ENCODE measurements at places on chromosomes 2 and 18.

DNA sequence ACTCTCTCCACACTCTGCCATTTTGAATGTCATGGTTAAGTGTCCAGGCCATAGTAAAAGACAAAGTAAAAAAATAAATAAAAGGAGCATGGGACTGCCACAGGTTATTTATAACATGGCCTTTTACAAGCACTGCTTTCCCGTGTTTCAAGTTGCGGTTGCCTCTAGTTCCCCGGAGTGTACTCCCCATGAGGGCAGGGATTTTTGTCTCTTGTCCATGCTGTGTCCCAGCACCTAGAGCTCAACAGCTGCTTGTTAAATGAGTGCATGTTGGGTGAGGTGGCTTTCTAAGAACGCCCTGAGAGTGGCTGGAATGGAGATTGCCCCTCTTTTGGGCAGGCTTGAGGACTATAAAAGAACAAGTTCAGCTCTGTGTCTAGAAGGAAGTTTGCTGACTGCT lies 8.4 kb downstream of the CAVIN2 start:
- no peak for DNase-seq

- no peak for DNase-seq
Measured at GRCh38 chr2:24432121-24432520, 58.9 kb upstream of the NCOA1 start.

GRCh38 chr18:34281290-34281689 lies 56.6 kb upstream of the NOL4 start:
- no peak for DNase-seq

- no peak for DNase-seq
Measured at GRCh38 chr2:239575931-239576445, 175.2 kb upstream of the HDAC4 start.

DNA sequence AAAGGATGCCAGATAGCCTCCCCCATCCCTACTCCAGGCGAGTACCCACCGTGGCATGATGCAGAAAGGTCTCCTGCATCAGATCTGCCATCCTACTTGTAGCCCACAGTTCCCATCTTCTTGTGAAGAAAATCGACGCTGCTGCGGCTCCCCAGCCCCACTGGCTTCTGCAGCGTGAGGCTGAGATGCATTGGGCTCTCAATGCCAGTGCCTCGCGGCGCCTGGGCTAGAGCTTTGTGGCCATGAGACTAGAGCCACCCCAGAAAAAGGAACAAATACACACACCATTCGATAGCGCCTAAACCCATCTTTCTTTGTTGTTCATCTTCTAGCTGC lies 2.8 kb downstream of the NOL4 start:
- no peak for DNase-seq

- no peak for DNase-seq
Measured at GRCh38 chr2:3294069-3294468, 83.5 kb downstream of the EIPR1 start.

GRCh38 chr18:35267161-35267651 lies 22.8 kb downstream of the ZSCAN30 start:
- DNase-seq: no peak

- DNase-seq: no peak
Measured at GRCh38 chr2:158202161-158202815, 100.6 kb downstream of the UPP2 start.

DNA sequence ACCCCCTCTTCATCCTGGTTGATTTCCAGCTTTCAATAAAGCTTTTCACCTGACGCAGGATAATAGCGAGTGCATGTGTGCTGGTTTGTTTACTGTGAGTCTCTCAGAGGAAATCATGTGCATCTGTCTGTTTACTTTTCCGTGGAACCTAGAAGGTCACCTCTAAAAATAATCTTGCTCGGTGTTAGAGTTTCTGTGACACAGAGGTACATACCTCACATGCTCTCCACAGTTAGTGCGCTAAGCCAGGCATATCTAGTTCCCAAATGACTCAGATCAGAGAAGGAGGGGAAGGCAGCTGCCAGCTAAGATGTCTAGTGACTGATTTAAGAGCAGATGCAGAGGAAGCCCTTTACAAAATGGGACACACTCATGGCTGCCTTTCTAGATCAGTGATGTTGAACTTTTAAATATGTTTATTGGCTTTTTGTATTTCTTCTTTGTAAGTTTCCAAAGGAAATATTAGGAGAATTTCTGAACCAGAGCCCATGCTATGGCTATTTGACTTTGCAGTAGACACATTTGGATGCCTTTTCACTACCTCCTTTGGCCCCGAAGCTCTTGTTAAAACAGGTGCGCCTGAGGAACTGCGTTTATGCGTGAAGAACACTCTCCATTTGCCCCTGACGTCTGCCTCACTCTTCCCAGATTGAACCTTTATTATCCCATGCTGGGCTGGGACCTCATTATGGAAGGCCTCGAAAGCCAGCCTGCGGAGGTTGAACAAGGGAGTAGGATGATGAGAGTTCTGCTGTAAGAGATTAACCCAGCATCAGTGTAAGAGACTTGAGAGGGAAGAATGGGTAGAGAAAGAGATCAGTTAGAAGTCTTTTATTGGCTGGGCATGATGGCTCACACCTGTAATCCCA lies 145.6 kb downstream of the FAM161A start:
- DNase-seq: peak; percentile 93

DNA sequence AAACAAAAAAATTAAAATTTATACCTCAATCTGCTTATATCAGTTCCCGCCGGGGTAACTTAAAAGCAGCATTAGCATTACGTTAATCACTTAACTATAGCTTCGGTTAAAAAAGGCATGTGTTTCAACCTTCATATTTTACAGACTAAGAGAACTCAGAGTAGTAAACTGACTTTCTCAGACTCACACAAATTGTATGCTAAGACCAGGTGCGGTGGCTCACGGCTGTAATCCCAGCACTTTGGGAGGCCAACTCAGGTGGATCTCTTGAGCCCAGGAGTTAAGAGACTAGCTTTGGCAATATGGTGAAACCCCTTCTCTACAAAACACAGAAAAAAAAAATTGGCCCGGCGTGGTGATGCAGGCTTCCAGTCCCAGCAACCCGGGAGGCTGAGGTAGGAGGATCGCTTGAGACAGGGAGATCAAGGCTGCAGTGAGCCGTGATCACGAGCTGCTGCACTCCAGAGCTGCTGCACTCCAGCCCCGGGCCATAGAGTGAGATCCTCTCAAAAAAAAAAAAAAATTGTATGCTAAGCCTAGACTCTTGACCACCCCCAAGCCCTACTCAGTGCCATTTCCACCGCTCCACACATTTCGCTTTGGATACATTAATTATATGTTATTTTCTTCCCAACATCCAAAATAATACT lies 2.4 kb downstream of the HNRNPLL start:
- DNase-seq: no peak

DNA sequence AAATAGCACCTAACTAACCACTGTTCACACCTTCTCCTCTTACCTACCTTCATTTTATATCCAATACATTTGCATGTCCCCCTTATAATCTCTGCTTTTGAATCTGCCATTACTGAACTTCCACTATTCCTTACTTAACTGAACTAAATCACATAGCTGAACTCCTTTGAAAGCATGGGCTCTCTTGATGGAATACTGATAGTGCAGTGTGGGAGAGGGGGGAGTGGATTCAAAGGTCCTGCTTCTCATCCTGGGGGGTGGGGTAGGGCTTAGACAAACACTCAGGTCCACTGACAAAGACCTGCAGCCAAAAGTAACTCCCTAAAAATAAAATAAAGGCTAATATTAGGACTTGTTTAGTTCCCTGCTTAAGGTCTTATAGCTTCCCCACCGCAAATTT lies 8.6 kb downstream of the MCEE start:
- DNase-seq: no peak

DNA sequence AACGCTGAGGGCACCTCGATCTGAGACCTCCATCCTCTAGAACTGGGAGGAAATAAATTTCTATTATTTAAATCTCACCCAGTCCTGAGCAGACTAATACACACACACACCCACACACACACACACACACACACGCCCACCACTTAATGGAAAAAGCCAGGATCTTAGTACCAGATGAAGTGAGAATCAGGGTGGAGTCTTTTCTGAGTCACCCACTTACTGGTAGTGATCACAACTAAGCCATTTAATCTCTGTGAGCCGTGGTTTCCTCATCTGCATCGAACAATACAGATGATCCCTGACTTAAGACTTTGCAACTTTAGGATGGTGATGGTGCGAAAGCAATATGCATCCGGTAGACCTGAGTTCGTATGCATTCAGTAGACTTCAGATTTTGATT lies 18.6 kb downstream of the THNSL2 start:
- DNase-seq: no peak

- DNase-seq: no peak
Measured at GRCh38 chr18:55245211-55245614, 286.0 kb upstream of the CCDC68 start.

DNA sequence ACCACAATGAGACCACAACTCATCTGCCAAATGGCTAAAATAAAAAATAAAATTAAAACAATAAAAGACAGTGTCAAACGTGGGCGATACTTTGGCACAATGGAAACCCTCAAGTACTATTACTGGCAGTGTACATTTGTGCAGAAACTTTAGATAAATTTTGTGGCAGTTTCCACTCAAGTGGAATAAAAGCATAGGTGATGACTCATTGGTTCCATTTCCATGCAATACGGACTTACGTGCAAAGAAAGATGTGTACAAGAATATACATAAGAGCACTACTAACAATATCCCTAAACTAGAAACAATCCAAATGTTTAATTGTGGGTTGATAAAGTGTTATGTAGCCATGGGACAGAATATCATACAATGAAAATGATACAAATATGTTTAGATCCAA lies 259.0 kb upstream of the HNMT start:
- no peak for DNase-seq

DNA sequence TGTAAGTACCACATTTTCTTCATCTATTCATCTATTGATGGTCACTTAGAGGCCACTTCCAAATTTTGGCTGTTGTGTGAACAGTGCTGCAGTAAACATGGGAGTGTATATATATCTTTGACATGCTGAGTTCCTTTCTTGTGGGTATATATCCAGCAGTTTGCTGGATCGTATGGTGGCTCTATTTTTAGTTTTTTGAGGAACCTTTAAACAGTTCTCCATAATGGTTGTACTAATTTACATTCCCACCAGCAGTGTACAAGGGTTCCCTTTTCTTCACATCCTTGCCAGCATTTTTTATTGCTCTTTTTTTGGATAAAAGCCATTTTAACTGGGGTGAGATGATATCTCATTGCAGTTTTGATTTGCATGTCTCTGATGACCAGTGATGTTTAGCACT lies 7.3 kb upstream of the ATP5MC3 start:
- DNase-seq: no peak

DNA sequence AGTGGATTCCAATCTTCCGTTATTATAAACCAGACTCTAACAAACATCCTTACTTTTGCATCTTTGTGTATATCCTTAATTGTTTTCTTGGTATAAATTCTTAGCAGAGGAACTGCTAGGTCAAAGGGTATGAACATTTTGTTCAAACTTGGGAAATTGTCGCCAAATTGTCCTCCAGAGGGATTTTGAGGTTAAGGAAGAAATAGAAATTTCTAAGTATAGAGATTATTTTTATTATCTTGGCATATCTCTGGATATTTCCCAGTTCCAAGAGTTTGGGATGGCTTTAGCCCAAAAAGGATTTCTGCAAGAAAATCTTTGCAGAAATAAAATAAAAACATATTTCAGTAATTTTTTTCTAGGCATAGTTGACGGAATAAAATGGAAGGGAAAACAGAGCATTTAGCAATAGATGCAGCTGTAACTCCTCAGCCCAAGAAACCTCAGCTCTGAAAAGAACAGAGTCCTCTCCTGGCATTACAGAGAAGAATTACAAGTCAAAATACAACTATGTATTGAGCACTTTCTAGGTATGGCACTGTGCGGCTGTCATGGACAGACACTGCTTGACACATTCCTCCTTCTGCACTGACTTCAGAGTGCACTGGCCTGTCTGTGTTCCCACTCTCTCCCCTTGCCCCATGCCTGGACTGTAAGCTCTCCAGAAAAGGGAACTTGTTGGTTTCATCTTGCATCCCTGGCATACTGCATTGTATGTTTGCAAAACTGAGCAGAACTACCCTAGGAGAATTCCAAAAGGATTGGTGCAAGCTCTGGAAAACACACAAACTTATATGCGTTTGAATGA lies 117.3 kb upstream of the STON1 start:
- DNase-seq: no peak

- DNase-seq: no peak
Measured at GRCh38 chr2:55490554-55490953, 29.0 kb upstream of the CFAP36 start.

Data from GM12864 (cell line).